Tibial nerve (tissue), 4 donors: ENCODE measurements at places on chromosomes 6 and 20.

DNA sequence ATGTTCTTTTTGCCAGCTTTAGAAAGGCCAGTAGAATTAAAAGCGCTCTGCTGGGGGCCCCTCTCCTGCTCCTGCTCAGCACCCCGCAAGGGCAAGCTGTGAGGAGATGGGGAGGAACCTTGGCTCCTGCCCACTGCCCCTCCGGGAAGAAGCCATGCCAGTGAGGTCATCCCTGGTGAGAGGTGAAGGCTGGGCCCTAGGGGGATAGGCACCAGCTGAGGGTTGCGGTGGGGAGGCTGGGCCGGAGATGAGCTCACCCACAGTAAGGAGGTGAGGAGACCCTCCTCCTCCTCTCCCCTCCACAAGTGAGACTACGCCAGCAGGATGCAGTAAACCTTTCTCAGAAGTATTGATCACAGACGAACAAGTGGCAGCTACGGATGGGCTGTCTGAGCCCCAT lies 32.1 kb downstream of the LRFN2 start:
- no peak overlapping the region for H3K27ac ChIP-seq
- H3K27me3 ChIP-seq: no peaks in the 10 kb centered on the region
- no peak for DNase-seq
- H3K4me1 ChIP-seq: no peaks in the 10 kb centered on the region
- H3K36me3 ChIP-seq: no peaks in the 10 kb centered on the region
- no peak overlapping the region for H3K4me3 ChIP-seq

GRCh38 chr20:39862470-39862891 lies 826.6 kb downstream of the MAFB start:
- H3K36me3 ChIP-seq: no peaks in the 10 kb centered on the region
- H3K27me3 ChIP-seq: no peaks in the 10 kb centered on the region
- no peak for DNase-seq
- H3K27ac ChIP-seq: no peak overlapping the region
- H3K4me3 ChIP-seq: no peak overlapping the region

DNA sequence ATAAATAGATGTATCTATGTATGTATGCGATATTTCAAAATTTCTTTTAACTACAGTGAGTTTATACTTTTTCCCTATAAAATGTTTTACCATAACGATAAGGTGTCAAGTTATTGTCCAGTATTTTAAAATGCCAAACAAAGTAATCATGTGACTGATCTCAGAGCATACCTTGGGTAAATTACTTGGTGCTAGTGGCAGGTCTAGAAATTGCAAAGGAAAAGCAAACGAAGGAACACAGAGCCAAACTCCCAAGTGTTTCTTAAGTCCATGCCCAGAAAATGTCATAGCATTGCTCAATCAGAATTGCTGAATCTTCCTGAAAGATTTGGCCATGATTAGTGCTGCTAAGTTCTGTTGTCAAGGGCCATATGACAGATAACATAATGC lies 77.5 kb downstream of the CAP2 start:
- H3K27me3 ChIP-seq: no peaks in the 10 kb centered on the region
- peak overlapping the region; percentile 7 for H3K27ac ChIP-seq
- no peaks in the 10 kb centered on the region for H3K36me3 ChIP-seq
- DNase-seq: no peak
- peaks cover 14% of the 10 kb centered on the region for H3K4me1 ChIP-seq

DNA sequence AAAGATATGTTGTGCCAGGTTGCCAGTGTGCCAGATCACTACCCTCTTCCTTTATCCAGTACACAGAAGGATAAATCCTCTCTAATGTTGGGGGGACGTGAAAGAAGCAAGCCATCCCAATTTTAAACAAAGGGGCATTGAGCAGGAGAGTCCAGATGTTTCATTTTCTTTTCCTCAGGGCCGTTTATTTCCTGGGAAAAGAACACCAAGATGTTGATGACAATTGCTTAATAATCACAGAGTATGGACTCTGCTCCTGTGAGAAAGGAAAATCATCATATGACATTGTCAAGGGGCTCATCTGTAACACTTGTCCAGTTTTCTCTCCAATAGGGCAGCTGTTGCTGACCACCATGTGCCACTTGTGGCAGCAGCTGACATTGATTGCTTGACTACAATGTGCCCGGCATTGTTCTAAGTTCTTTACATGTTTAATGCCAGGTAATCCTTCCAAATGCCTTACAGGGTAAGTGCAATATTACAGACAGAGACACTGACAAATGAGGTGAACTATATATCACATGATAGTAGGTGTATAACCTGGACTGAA lies 161.4 kb downstream of the CD109 start:
- no peaks in the 10 kb centered on the region for H3K27me3 ChIP-seq
- H3K4me1 ChIP-seq: no peaks in the 10 kb centered on the region
- H3K36me3 ChIP-seq: no peaks in the 10 kb centered on the region
- no peak for DNase-seq
- no peak overlapping the region for H3K27ac ChIP-seq

DNA sequence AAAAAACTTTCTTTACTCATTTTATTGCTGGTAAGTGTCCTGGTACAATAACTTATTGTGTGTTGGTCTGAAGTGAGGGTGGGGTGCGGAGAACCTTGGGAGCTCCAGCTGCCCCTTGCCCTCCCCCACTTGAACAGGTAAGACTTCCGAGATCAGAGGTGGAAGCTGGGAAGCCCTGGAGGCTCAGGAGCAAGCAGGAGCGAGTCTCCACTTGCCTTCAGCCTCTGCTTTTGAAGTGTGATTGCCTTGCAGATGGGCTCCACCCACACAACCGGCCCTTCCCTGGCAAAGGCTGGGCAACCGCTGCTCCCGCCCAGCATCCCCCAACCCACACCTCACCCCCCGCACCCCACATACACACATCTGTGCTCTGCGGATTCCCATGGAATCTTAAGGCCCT lies 179.6 kb downstream of the TFAP2C start:
- no peaks in the 10 kb centered on the region for H3K36me3 ChIP-seq
- DNase-seq: no peak
- H3K4me3 ChIP-seq: no peak overlapping the region
- no peak overlapping the region for H3K27ac ChIP-seq

DNA sequence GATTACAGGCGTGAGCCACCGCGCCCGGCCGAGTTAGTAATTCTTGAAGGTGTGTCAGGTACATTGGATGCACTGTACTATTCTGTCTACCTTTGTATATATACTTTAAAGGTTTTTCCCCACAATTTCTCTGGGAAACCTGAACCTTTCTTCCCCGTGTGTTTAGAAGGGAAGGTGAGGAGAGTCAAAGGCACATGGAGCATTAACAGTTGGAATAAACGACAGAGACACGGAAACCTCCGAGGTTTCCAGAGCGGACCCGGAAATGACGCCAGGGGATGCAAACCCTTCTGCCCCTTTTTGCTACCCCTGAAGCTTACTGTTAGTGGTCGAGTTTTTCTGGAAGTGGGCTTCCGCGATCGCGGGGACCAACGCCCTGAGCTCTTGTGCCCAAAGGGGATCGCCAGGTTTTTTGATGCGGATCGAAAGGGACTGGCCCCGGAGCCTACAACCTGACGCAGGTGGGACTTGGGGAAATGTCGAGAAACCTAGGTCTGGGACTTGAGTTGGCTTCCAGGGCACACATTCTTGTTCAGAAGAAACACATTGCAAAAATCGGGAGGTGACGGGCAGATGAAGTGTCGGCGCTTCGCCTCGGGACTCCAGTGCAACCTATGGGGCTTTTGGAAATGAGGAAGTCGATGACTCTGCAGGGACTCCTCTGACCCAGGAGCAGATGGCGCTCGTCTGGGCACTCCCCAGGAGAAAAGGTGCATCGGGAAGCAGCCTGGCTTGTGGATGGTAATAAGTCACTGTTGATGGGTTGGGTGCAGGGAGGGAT lies 218.2 kb downstream of the OR2B2 start:
- H3K27me3 ChIP-seq: peaks cover 23% of the 10 kb centered on the region
- H3K36me3 ChIP-seq: no peaks in the 10 kb centered on the region
- peak overlapping the region; percentile 41 for H3K4me3 ChIP-seq
- no peaks in the 10 kb centered on the region for H3K4me1 ChIP-seq
- DNase-seq: no peak

GRCh38 chr6:39008737-39009136 lies 39.8 kb upstream of the GLP1R start:
- no peak for DNase-seq
- no peak overlapping the region for H3K27ac ChIP-seq
- no peaks in the 10 kb centered on the region for H3K27me3 ChIP-seq
- no peak overlapping the region for H3K4me3 ChIP-seq
- H3K4me1 ChIP-seq: no peaks in the 10 kb centered on the region

GRCh38 chr6:14983599-14984518 lies 262.0 kb upstream of the JARID2 start:
- H3K4me1 ChIP-seq: no peaks in the 10 kb centered on the region
- H3K36me3 ChIP-seq: no peaks in the 10 kb centered on the region
- H3K27me3 ChIP-seq: no peaks in the 10 kb centered on the region
- peak overlapping the region; percentile 56 for H3K27ac ChIP-seq
- H3K4me3 ChIP-seq: no peak overlapping the region
- DNase-seq: no peak

DNA sequence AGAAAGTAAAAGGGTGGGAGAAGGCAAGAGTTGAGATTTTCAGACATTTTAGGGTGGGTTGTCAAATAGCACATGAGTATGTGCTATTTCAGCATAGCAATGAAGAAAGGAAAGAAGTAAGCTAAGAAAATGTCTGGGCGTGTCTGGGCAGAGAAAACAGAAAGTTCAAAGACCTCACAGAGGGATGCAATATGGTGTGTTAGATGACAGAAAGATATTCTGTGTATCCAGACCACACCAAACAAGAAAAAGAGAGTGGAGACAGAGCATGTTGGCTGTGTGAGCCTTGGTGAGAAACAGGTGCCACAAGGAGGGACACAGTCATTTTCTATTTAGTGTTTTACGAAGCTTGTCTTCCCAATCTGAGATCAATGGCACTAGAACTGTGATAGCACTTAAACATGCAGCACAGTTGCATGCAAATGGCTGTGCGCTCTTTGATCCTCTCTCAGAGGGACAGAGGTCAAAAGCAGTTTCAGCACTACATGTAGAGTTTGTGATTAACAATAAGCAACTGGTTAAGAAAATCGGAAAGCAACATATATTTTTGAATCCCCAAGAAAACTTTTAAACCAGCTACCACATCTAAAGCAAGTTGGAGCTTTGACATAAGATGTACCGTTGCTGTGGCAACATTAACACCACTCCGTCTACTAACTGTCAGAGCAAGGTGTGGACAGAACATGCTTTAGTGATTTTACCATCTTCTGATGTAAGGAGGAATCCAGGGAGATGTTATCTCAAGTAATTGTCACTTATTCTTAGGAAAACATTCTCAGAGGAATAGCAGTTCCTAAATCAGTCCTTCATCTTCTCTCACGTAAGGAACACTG lies 515.5 kb upstream of the NOX3 start:
- H3K36me3 ChIP-seq: no peaks in the 10 kb centered on the region
- H3K27me3 ChIP-seq: no peaks in the 10 kb centered on the region
- H3K4me3 ChIP-seq: no peak overlapping the region
- no peak for DNase-seq
- H3K27ac ChIP-seq: no peak overlapping the region

DNA sequence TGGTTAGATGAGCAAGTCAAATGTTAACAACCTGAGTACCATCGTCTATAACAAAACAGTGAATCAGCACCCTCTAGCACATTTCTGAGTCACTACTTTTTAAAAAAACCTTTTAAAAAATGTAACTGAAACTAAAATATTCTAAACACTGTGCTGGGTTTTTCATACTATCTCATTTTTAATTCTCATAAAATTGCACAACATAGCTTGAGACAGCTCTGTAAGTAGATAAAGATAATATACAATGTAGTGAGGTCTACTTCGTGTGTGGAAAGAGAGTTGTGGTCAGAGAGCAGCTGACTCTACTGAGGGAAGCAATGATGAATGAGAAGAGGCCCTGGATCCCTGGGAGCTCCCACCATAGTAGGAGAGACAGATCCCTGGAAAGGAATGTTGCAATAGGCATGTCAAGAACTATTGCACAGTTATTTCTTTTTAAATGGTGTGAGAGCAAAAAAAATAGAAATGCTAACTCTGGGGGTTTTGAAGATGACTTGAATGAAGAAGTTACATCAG lies 13.6 kb upstream of the CALHM6 start:
- H3K27ac ChIP-seq: no peak overlapping the region
- H3K4me1 ChIP-seq: no peaks in the 10 kb centered on the region
- H3K4me3 ChIP-seq: no peak overlapping the region
- H3K27me3 ChIP-seq: no peaks in the 10 kb centered on the region
- no peaks in the 10 kb centered on the region for H3K36me3 ChIP-seq

GRCh38 chr6:26457264-26457805 lies 420 bp upstream of the BTN2A1 start:
- H3K36me3 ChIP-seq: peaks cover 18% of the 10 kb centered on the region
- no peaks in the 10 kb centered on the region for H3K4me1 ChIP-seq
- DNase-seq: no peak
- H3K27me3 ChIP-seq: no peaks in the 10 kb centered on the region
- H3K27ac ChIP-seq: peak overlapping the region; percentile 92
- peak overlapping the region; percentile 23 for H3K4me3 ChIP-seq

- H3K4me3 ChIP-seq: no peak overlapping the region
- peak overlapping the region; percentile 45 for H3K27ac ChIP-seq
- DNase-seq: no peak
- H3K36me3 ChIP-seq: no peaks in the 10 kb centered on the region
- H3K4me1 ChIP-seq: peaks cover 25% of the 10 kb centered on the region
- H3K27me3 ChIP-seq: peaks cover 93% of the 10 kb centered on the region
Observed at GRCh38 chr6:98838975-98839374, 4.6 kb downstream of the POU3F2 start.

GRCh38 chr6:74762841-74763240 lies 443.0 kb downstream of the COL12A1 start:
- H3K27ac ChIP-seq: no peak overlapping the region
- H3K27me3 ChIP-seq: no peaks in the 10 kb centered on the region
- H3K4me3 ChIP-seq: no peak overlapping the region
- no peaks in the 10 kb centered on the region for H3K36me3 ChIP-seq
- no peaks in the 10 kb centered on the region for H3K4me1 ChIP-seq

- no peaks in the 10 kb centered on the region for H3K4me1 ChIP-seq
- no peak overlapping the region for H3K27ac ChIP-seq
- no peaks in the 10 kb centered on the region for H3K36me3 ChIP-seq
- no peak overlapping the region for H3K4me3 ChIP-seq
- no peaks in the 10 kb centered on the region for H3K27me3 ChIP-seq
Observed at GRCh38 chr6:12735786-12736185, 19.2 kb downstream of the PHACTR1 start.

GRCh38 chr6:152380351-152380767 lies 256.8 kb downstream of the SYNE1 start:
- no peak for DNase-seq
- peak overlapping the region; percentile 86 for H3K27ac ChIP-seq
- H3K4me1 ChIP-seq: peaks cover 27% of the 10 kb centered on the region
- H3K36me3 ChIP-seq: peaks cover 10% of the 10 kb centered on the region
- H3K4me3 ChIP-seq: peak overlapping the region; percentile 62

DNA sequence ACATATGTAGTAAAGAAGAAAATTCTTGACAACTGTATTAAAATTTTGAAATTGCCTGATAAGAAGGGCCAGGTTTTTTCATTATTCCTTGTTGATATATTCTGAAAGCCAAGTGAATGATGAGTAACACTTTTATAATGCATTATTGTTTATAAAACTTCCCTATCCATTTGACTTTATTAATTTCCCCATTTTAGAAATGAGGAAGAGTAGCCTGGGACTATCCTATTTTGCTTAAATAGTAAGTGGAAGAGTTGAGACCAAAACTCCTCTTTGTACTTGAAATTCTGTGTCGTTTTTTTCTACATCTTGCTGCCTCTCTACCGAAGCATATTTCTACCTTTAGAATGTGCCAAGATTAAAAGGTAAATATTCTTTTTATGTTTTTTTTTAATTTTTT lies 39.7 kb downstream of the TRMT11 start:
- DNase-seq: no peak
- no peaks in the 10 kb centered on the region for H3K27me3 ChIP-seq
- no peaks in the 10 kb centered on the region for H3K4me1 ChIP-seq
- H3K36me3 ChIP-seq: peaks cover 51% of the 10 kb centered on the region

- no peaks in the 10 kb centered on the region for H3K36me3 ChIP-seq
- H3K27me3 ChIP-seq: no peaks in the 10 kb centered on the region
- H3K4me3 ChIP-seq: no peak overlapping the region
- H3K4me1 ChIP-seq: no peaks in the 10 kb centered on the region
- DNase-seq: no peak
Observed at GRCh38 chr20:20331817-20332216, 36.1 kb upstream of the INSM1 start.
